Renal pelvis (tissue), 12 donors: ENCODE measurements at places on chromosomes 3 and 15. TPM values are rescaled to one million over a fixed set of nuclear protein-coding genes. Genes with fewer than 3 reads are reported as not detected.

The A4GNT gene
- polyA plus RNA-seq: 1.9 TPM

The MYRIP gene
- polyA plus RNA-seq: 1.9 TPM

The CLDN11 gene
- polyA plus RNA-seq: 168 TPM

The PTX3 gene
- 3.3 TPM for polyA plus RNA-seq

The GPR160 gene
- 31.0 TPM for polyA plus RNA-seq

The APOD gene
- 10.0 TPM for polyA plus RNA-seq

The LARP6 gene
- 19.1 TPM for polyA plus RNA-seq

The TNIK gene
- polyA plus RNA-seq: 20.0 TPM

The SLC12A1 gene
- polyA plus RNA-seq: 267 TPM

The FAM43A gene
- 9.3 TPM for polyA plus RNA-seq

GRCh38 chr3:134991472-134992010, 196.5 kb downstream of the EPHB1 start:
- no peak for DNase-seq

- DNase-seq: peak; percentile 26
Observed at GRCh38 chr3:122619040-122619439, 41.6 kb downstream of the PARP15 start.

DNA sequence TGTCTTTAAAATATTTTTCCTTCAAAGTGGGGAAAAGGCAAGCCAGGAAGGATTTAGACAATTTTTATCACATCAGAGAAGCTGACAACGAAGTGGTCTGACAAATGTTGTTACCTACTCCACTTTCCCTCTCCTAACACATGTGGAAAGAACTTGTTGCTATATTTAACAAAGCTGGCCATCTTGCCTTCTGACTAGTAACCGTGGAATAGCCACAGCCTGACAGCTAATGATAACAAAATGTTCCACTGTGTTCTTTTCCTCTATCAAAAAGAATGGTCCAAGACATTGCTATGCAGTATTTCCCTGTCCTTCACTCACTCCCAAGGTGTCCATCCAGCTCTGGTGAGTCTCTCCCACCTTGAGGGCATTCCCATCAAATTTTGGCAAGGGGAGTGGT, 481.4 kb upstream of the THBS1 start:
- no peak for DNase-seq

DNA sequence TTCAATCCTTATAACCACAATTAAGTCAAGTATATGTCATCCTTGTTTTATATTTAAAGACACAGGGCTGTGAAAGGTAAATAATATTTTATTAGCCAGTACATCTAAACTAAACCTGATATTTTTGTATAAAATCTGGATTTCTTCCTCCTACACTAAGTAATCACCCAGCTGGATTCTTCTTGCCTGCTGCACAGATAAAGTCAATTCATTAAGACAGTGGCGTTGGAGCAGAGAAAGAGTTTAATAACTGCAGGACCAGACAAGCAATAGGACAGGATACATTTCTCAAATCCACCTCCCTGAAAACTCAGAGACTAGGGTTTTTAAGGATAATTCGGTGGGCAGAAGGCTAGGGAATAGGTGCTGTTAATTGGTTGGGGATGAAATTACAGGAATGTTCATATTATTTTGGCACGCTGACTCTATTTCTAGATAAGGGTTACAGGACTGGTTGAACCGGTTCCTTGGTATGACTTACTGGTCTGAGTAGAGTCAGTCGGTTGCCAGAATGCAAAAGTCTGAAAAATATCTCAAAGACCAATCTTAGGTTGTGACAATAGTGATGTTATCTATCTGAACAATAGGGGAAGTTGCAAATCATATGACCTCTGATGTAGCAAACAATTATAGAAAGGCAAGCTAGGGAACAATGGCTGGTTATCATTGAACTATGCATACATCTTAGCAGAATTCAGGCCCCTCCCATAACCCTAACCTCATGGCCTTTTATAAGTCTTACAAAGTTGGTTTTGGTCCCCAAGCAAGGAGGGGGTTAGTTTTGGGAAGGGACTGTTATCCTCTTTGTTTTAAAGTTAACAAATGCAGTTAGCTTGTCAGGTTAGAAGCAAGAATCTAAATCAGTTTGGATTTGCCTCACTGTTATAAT, 244.8 kb downstream of the ALCAM start:
- peak; percentile 4 for DNase-seq

GRCh38 chr3:50264964-50265485, 3.9 kb upstream of the SEMA3B start:
- no peak for DNase-seq

- DNase-seq: no peak
Observed at GRCh38 chr15:41491889-41492288, 1.8 kb upstream of the ITPKA start.

GRCh38 chr15:56817321-56818080, 84.2 kb upstream of the ZNF280D start:
- DNase-seq: peak; percentile 42

DNA sequence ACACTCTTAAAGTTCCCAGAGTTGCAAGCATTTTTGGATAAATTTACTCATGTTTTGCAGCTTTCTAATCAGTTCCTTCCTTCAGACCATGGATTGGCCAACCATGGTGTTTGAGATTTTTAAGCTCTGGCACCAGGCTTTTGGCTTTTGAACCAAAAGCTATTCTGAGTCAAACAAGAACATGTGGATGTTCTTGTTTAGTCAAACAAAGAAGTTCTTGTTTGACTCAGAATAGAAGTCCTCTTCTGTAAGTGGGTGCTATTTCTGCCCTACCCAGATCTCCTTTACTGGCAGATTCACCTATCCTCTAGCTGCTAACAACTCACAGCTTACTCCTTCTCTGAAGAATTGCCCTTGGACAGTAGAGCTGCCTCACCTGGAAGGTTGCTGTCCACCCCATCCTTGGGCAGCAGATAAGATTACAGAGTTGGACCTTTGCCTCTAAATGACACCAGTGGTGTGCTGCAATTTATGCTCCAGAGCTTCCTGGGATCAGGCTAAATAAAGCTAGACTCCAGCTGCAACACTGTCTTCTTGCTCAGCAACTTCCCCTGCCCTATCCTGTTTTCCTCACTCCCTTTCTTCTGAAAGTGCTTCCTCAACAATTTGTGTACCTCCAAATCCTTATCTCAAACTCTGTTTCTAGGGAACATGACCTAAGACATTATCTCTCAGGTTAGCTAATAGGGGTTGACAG, 65.6 kb downstream of the COL6A6 start:
- no peak for DNase-seq

DNA sequence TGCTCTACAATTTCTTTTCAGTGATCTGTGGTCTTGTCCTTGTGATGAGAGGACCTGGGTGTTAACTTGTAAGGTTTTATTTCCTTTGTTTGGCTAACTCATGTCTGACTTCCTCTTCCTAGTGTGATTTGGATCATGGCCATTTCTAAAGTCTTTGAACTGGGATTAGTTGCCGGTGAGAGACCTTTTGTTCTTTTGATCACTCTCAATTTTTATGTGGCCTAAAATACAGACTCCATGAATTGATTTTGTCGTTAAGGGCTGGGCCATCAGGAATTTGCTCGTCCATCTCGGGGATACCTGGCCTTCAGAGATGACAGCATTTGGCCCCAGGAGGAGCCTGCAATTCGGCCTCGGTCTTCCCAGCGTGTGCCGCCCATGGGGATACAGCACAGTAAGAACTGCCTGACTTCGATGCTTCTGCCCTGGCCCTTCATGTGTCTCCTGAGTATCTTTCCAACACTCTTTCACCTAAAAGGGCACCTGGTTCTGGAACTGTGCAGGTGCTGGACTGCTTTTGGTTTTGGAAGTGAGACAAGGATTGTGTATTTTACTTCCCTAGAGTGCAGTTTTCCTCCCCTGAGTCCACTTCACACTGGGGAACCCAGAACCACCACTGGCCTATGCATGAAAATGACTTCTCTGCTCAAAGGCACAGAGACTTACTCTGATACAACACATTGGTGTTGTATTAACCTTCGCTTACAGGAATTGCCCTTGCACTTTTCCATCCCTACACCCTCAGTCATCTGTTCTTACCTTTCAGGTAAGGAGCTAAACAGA, 13.1 kb upstream of the LRRC2 start:
- DNase-seq: no peak

- DNase-seq: peak; percentile 38
Observed at GRCh38 chr3:21435871-21436270, 315.1 kb downstream of the ZNF385D start.
